Esophagus squamous epithelium (tissue), 5 donors: ENCODE measurements at places on chromosomes 13 and 19.

- no peak for DNase-seq
Measured at GRCh38 chr19:32811151-32811550, 58.4 kb downstream of the SLC7A9 start.

- DNase-seq, result no peak
Measured at GRCh38 chr13:51590231-51590970, 6.1 kb downstream of the WDFY2 start.

GRCh38 chr13:76992548-76993001 lies 694 bp downstream of the CLN5 start:
- DNase-seq, result no peak

DNA sequence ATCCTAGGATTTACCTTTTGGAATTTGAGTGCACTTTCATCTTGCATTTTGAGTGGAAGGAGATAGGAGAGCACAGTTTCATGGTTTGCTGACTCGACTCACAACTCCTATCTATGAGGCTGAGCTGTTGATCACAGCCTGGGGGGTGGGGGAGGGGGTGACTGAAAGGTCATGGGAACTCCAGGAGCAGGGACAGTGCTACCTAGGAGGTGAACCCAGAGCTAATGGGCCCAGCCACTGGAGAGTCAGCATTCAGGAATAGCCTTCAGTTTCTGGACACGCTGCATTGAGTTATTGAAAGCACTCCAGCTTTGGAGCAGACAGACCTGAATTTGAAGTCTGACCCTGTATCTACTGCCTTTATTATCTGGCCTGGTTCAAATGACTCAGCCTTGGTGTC lies 339.9 kb downstream of the SLC7A1 start:
- no peak for DNase-seq

- no peak for DNase-seq
Measured at GRCh38 chr19:31461814-31462539, 112.7 kb upstream of the TSHZ3 start.

- no peak for DNase-seq
Measured at GRCh38 chr13:75120085-75120484, 361.9 kb downstream of the TBC1D4 start.

DNA sequence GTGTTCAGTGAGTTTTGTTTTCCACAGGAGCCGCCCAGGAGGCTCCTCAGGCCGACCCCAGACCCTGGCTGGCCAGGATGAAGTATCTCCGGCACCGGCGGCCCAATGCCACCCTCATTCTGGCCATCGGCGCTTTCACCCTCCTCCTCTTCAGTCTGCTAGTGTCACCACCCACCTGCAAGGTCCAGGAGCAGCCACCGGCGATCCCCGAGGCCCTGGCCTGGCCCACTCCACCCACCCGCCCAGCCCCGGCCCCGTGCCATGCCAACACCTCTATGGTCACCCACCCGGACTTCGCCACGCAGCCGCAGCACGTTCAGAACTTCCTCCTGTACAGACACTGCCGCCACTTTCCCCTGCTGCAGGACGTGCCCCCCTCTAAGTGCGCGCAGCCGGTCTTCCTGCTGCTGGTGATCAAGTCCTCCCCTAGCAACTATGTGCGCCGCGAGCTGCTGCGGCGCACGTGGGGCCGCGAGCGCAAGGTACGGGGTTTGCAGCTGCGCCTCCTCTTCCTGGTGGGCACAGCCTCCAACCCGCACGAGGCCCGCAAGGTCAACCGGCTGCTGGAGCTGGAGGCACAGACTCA lies 12.9 kb downstream of the B3GNT3 start:
- DNase-seq, result no peak

DNA sequence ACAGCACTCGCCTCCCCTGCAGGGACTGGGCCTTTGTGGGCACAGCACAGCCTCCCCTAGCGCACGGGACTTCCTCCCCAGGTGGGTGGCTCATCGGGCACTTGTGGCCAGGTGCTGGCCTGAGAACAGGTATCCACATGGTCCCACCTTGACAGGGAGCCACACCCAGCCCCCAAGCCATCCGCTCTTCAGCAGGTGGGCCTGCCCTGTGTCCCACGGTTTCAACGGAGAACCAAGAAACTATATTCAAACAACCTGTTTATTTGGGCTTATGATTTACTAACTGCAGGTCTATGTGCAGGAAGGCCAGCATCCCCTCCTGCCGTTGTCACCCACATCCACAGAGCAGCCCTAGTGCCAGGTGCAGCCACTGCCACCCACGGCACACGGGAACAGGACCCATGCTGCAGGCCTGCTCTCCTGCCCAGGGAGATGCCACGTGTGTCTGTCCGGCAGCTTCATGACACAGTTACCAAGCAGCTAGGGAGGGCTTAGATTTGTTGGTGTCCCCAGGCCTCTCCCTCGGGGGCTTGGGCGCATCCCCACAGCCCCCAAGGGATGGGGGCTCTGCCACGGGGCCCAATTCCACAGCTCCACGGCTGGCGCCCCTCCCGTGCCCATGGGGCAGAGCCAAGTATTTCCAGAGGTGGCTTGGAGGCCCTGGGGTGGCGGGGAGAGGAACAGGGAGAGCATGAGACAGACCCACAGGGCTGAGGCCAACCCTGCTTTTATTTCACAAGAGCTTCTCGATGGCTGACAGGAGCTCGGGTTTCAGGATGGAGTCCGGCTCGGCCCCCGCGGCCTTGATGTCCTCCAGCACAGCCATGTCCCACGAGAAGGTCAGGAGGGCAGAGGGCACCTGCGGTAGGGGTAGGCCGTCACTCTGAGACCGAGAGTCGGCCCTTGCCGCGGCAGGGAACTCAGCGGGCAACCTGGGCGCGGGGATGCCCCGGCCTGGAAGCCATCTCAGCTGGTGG lies 12.5 kb downstream of the UBXN6 start:
- no peak for DNase-seq

- DNase-seq, result no peak
Measured at GRCh38 chr19:31639306-31639705, 290.1 kb upstream of the TSHZ3 start.

GRCh38 chr19:3671680-3672574 lies 28.3 kb downstream of the PIP5K1C start:
- no peak for DNase-seq
